D341Med (cell line): ENCODE measurements at places on chromosomes 6 and 20.

GRCh38 chr6:169174516-169175359 is 78.9 kb downstream of the THBS2 start:
- no peak for DNase-seq

GRCh38 chr6:16539086-16539931 is 222.0 kb downstream of the ATXN1 start:
- no peak for DNase-seq

DNA sequence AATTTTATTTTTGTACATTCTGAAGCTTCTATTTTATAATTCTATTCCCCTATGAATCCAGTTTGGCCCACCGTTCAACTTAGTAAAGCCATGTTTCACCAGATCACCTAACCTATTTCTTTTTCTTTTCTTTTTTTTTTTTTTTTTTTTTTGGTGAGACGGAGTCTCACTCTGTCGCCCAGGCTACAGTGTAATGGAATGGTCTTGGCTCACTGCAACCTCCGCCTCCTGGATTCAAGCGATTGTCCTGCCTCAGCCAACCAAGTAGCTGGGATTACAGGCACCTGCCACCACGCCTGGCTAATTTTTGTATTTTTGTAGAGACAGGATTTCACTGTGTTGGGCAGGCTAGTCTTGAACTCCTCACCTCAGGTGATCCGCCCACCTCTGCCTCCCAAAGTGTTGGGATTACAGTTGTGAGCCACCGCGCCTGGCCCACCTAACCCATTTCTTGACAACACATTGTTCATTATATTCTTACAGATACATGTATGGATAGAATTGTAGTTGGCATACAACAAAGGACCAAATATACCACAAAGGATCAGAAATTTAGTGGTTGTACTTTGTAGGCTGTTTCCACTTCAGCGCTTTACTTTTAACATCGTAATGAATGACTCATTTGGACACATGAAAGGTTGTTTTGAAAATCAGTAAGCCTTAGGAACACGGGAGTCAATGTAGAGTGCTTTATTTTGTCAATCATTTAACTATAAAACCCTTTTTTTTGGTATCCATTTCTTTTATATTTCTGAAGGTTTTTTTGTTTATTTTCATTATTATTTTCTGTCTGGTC is 63.2 kb downstream of the GJA1 start:
- no peak for DNase-seq

- no peak for DNase-seq
These were observed 160.3 kb upstream of the SASH1 start for GRCh38 chr6:148182378-148182777.

GRCh38 chr6:165835410-165835851 is 172.4 kb upstream of the PDE10A start:
- DNase-seq: no peak

- DNase-seq: no peak
These were observed 247.3 kb downstream of the ZNF217 start for GRCh38 chr20:53346335-53346648.

- DNase-seq: no peak
These were observed 255.4 kb downstream of the TBX18 start for GRCh38 chr6:84508981-84509380.
